SK-N-MC (cell line): ENCODE measurements at places on chromosomes 7 and 10.
A peak's percentile ranks its signal among the peaks of the same experiment; 100 is the strongest.

DNA sequence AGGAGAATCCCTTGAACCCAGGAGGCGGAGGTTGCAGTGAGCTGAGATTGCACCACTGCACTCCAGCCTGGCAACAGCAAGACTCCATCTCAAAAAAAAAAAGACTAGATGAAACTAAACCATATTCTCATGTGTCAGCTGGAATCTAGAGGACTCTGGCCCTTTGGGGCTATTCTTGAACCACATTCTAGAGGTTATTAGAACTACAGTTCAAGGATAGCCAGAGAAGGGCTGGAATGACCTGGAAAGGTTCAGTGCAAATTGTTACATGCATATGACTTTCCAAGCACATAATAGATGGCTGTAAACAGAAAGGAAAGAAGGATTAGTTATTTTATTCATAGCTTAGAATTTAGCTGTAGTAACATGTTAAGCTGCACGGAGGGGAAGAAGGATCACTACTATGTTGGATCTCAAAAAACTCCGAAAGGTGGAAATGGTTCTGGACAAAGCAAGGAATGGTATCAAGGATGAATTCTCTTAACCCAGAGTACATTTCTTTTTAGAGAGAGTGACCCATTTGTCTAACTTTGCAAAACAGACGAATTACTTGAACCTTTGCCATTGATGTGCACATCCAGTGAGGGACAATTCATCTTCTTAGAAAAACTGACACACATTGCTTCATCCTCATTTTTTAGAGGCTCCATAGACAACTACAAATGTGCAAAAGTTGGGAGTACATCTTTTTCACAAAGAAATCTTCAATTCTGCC is 124.0 kb upstream of the SAMD8 start:
- DNase-seq, result no peak

DNA sequence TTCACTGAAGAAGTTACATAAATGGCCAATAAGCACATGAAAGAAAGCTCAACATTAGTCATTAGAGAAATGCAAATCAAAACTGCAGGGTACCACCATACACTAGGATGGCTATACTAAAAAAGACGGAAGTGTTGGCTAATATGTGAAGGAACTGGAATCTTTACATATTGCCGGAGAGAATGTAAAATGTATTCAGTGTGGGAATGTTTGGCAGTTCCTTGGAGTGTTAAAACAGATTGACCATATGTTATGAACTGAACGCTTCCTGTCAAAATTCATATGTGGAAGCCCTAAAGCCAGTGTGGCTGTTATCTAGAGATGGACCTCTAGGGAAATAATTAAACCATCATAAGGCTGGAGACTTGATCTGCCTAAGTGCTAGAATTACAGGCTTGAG is 33.1 kb downstream of the SUV39H2 start:
- no peak for DNase-seq

DNA sequence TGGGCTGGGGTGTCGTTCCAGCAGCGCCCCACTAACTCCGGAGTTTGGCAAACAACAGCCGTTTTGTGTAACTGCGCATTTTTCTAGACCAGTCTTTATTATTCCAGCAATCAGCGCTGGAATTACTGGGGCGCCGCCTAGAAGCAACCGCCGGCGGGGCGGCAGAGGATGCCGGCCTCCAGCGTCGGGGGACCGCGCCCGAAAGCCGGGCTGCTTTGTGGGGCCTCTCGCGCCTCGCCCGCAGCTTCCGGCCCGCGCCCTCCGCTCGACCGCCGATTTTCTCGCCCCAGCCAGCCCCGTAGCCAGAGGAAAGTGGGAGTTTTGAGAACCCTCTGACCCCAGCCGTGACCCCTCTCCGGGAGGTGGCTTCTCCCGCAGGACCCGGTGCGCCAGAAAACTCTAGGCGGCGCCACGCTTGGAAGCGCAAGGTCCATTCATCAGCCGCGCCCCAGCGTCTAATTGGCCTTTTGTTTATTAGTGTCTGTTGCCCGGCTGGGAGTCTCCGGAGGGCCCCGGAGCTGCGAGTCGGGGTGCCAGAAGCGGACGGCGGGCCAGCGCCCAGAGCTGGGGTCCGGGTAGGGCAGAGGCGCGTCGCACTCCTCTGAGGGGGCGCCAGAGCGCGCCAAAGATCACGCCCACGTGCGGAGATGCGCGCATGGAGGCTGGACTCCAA is 10.7 kb downstream of the EMX2 start:
- DNase-seq, result no peak

DNA sequence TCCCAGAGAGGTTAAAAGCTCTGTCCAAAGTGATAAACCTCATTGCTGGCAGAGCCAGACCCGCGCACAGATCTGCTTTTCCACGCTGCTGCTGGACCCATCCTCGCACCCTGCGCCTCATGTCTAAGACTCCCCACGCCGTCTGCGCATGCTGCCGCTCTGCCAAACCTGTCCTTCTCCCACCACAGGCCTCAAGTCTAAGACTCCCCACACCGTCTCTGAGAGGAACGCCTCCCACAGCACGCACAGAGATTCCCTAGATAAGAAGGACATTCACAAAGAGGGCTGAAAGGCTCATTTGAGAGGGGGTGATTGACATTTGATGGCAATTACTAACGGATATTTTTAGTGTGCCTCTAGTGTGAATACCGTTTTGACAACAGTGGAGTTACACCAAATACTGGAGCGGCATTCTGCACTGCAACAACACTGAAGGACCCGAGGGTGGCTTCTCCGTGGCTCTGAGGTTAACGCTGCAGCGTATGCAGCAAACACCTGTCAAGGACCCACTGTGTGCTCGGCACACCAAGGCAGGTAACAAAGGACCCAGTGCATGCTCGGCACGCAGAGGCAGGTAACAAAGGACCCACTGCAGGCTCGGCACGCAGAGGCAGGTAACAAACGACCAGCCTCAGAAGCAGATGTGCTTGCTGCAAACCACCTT is 231.4 kb downstream of the DNAJB6 start:
- DNase-seq, result no peak

DNA sequence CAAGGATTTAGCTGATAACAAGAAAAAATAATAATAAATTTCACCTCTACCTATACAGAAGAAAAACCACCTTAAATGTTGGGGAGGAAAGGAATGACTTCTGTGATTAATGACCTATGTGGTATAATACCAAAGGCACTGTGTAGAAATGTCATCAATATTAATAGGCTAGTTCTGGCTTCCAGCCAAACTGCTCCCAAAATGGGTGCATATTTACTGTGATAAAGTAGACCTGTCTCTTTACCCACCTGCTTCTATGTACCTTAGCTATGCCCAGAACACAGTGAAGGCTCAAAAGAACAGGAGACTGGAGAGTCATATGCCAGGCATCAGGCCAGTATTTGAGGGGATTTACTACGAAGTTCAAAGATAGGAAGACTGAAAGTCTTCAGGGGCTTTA is 76.0 kb downstream of the ATE1 start:
- DNase-seq, result no peak

DNA sequence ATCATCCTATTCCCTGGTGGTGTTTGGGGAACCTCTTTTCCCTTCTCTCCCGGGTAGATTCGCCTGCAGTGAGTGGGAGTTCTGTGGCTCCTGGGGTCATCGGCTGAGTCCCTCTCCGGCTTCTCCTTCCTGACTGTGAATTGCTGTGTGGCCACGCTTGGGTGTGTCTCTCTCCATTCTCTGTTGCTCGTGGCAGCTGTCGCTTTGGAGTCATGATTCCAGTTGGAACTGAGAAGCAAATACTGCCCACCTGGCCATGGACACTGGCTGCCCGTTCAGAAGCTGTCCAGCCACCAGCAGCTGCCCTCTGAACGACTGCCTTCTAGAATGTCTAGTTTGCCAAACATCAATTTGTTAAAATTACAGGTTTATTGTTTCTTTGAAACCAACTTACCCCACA is 23.1 kb upstream of the PITRM1 start:
- DNase-seq, result no peak

DNA sequence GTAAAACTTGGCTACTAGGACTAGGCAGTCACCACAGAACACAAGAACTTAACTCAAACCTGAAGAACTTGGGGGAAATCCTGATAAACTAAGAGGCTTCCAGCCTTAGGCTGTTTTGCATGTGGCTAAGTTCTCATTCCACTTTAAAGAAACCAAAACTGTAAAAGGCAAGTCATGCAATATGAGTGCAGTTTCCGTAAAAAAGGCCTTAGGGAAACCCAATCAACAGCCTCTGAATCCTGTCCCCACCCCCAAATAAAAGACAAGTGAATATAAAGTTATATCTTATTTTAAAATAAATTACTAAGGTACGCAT is 95.1 kb downstream of the USP6NL start:
- peak; percentile 34 for DNase-seq

DNA sequence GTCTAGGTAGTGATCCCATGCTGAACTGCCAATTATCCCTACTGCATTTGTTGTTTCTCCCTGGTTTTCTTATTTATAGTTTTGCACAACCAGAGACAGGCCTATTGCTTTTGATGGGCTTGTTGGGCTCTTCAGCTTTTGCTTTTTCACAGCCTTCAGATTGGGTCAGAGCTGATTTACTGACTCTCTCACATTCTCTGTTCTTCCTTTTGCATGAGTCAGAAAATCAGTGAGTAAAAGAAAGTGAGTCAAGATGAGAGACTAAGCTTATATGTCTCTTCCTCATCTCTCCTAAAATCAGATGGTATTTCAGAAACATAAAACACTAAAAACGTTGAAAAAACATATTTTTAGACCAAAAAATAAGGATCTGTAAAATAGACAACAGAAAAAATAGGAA is 1135.4 kb downstream of the XPNPEP1 start:
- no peak for DNase-seq

DNA sequence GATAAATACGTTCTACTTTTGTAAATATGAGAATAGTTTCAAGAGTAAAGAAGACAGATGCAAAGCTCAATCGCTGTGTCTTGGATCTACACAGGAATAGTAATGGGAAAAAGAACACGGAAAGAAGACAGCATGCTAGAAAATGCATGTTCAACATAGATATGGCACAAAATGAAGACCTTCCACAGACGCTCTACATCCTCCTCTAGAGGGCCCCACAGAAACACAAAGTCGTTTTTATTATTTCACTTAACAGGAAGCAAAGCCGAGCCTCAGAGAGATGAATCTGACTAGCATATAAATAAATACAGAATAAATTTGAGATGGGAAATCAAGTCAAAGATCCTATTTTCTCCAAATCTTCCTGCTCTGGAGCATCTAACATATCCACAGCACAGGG is 292.6 kb downstream of the PARD3 start:
- no peak for DNase-seq

DNA sequence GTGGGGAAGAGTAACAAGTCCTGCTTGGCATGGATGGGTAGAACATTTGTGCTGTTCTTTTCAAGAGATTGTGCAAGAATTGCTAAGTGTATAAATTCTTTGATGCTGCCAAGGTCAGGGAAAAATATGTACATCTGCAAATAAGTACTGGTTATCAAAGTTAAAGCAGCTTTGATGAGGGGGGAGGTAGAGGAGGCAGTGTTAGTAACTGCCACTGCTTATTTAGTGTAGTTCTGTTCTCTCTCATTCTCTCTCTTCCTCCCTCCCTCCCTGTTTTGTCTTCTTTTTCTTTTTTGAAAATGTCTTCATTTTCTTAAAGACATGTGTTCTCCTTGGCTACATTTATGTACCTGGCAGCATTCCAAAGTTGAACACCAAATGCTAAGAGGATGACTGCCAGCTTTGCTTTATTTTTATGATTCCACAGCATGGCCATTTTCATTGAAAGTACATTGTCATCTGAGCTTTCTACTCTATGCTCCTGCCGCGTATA is 18.6 kb downstream of the CACNB2 start:
- DNase-seq, result no peak
